ENCODE measurements at places on chromosomes 11 and 22. TPM values are rescaled to one million over a fixed set of nuclear protein-coding genes. Genes with fewer than 3 reads are reported as not detected.

Gene KRTAP5-8
- not detected for total RNA-seq

Gene CBX7
- 66.0 TPM for total RNA-seq

Gene WNT11
- 18.2 TPM for total RNA-seq

Gene KCNQ1
- total RNA-seq: 40.0 TPM

Gene CDC45
- 0.76 TPM for total RNA-seq

Gene LMO1
- total RNA-seq: 3.6 TPM

Gene TRIM68
- 11.6 TPM for total RNA-seq

Gene LSP1
- 22.5 TPM for total RNA-seq

Gene NAALADL1
- total RNA-seq: 3.4 TPM

Gene SLC22A25
- not detected for total RNA-seq

Gene SEPTIN3
- total RNA-seq: 0.08 TPM

Gene GSTT2
- not detected for total RNA-seq

Gene POU2AF3
- total RNA-seq: 0.65 TPM

Gene CLDN5
- 29.9 TPM for total RNA-seq

Gene SLC6A5
- not detected for total RNA-seq

Gene RASL10A
- 1.1 TPM for total RNA-seq

Gene PLET1
- total RNA-seq: not detected

Gene CCDC81
- total RNA-seq: 0.22 TPM

Gene RAB39A
- total RNA-seq: 1.1 TPM

Gene GAL3ST3
- total RNA-seq: 1.5 TPM

Gene P2RY6
- 2.8 TPM for total RNA-seq

Gene MS4A10
- not detected for total RNA-seq

Gene TRIM6
- total RNA-seq: 0.84 TPM

Gene OR52N4
- not detected for total RNA-seq

Gene CASP5
- total RNA-seq: not detected

Gene FIBIN
- total RNA-seq: 8.3 TPM

Gene WT1
- total RNA-seq: 3.1 TPM

Gene CDC42BPG
- total RNA-seq: 0.16 TPM

Gene OTOG
- total RNA-seq: not detected

Gene PKDREJ
- 0.08 TPM for total RNA-seq

Gene LARGE1
- total RNA-seq: 152 TPM

Gene CHST1
- total RNA-seq: 3.2 TPM

Gene TPBGL
- 0.16 TPM for total RNA-seq

Gene SORL1
- total RNA-seq: 6.1 TPM

Gene MUC6
- not detected for total RNA-seq

Gene VPREB3
- 0.43 TPM for total RNA-seq

Gene ABCG4
- 1.3 TPM for total RNA-seq

Gene DRD4
- total RNA-seq: 0.16 TPM
